ENCODE measurements at places on chromosomes 3 and 15.

DNA sequence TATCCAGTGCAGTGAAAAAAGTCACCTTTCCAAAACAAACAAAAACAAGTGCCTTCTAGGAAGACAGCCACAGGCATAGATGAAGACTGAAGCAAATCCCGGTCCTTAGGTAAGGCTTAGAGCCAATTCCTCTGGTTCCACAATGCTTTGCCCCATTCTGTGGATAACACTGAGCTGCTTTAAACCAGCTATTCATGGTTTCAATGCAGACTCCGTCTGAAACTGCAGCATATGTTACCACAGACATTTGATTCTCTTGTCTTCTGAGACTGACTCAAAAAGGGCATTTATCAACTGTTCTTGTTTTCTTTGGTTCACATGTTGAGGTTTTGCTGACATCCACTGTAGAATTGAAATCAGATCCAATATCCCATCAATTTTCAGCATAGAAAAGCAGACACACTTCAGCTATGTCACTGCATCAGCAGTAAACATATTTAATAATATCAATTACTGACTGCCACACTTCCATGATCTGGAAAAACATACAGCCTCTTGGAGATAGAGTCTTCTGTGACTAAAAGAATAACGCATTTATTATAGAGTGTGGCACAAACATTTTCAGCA is 659.3 kb downstream of the ROBO2 start:
- no peak for DNase-seq

GRCh38 chr15:41730543-41730942 is 43.7 kb upstream of the MAPKBP1 start:
- no peak for DNase-seq

GRCh38 chr15:30954674-30955073 is 36.8 kb downstream of the MTMR10 start:
- DNase-seq: no peak

GRCh38 chr3:23810343-23811184 is 4.8 kb downstream of the UBE2E1 start:
- peak; percentile 32 for DNase-seq

GRCh38 chr15:99412626-99413025 is 153.2 kb upstream of the MEF2A start:
- DNase-seq: no peak

GRCh38 chr3:188855675-188856074 is 316.1 kb upstream of the TPRG1 start:
- DNase-seq: no peak

GRCh38 chr3:171811913-171812335 is 1.6 kb upstream of the PLD1 start:
- DNase-seq: no peak

DNA sequence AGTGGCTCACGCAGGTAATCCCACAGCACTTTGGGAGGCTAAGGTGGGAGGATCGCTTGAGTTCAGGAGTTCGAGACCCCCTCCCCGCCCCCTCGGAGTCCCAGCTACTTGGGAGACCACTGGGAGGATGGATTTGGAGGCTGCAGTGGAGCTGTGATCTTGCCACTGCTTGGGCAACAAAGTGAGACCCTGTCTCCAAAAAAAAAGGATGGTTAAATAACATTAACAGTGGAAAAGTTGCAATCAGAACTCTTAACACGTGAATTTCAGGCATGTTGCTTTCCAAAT is 1.4 kb upstream of the TMEM87A start:
- DNase-seq: no peak

DNA sequence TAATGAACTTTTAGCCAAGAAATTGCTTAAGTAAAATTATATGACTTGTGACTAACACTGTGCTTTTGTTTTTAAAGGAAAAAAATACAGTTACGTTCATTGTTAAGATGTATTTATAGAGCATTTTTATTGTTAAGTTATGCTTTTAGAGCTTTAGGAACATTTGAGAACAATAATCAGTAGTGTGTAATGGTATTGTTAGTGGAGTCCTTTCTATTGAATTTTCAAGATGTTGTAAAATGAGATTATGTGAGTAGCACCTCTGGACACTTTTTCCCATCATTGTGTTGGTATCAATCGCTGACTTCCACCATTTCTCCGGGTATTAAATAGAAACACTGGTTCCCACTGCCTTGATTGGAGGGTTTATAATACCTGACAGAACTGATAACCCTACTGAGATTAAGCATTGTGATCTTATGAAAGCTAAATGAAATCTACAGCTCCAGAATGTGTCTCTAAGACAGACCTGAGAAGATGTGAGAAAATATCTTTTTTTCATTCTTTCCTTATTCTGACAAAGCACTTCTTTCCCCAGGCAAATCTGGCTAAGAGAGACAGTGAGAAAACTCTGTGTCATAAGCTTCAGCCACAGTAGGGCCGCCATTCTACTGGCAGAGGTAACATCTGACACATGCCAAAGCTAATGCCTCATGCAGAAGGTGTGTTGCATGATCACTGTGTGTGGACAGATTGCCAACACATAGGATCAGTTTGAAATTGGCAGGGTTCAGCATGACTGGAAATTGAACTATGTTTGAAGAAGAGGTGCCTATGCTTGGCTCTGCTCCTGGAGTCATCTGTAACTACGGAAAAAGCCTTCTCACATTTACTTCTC is 610.8 kb downstream of the MECOM start:
- DNase-seq: no peak

DNA sequence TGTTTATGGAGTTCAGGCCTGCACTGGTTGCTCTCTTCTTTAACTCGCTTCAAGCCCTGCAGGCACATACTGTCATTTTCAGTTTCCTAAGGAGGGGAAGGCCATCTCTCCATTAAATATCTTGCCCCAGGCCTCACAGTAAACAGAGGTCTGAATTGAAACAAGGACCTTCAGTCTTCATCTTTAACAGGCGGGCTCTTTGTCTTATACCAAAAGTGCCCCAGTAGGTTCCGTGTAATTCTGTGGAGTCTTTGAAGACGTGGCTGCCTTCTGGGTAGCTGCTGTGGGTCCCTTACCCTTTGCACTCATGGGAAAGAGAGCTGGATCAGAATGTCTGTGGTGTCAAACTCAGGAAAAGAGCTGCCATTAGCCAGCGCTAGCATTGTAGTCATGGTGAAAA is 161.2 kb downstream of the APBA2 start:
- DNase-seq: no peak

DNA sequence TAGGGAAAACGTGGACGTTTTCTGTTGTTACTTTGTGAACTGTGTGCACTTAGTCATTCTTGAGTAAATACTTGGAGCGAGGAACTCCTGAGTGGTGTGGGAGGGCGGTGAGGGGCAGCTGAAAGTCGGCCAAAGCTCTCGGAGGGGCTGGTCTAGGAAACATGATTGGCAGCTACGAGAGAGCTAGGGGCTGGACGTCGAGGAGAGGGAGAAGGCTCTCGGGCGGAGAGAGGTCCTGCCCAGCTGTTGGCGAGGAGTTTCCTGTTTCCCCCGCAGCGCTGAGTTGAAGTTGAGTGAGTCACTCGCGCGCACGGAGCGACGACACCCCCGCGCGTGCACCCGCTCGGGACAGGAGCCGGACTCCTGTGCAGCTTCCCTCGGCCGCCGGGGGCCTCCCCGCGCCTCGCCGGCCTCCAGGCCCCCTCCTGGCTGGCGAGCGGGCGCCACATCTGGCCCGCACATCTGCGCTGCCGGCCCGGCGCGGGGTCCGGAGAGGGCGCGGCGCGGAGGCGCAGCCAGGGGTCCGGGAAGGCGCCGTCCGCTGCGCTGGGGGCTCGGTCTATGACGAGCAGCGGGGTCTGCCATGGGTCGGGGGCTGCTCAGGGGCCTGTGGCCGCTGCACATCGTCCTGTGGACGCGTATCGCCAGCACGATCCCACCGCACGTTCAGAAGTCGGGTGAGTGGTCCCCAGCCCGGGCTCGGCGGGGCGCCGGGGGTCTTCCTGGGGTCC is at the start of gene TGFBR2:
TSS of gene TGFBR2 (plus strand) at position 301 of the 731 bp plus-strand sequence. CDS start at position 584, 283 bp downstream.
- peak; percentile 70 for DNase-seq

DNA sequence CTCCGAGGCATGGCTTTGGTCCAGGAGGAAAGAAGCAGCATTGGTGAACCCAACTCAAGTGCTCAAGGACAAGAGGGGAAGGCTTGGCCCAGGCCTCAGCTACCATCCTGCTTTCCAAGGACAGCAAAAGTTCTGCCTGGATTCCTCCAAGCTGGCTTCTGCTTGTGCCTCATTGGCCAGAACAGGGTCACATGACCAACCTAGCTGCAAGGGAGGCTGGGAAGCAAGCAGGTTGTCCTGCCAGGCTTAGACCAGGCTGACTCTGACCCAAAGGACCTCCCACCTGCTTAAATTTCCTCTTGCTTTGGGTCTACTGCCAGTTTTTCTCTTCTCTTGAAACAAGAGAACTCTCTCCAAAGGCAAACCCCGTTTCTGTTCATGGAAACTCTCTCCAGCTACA is 70.7 kb downstream of the RPN1 start:
- no peak for DNase-seq

GRCh38 chr15:48802867-48803266 is 8.0 kb downstream of the CEP152 start:
- DNase-seq: no peak

GRCh38 chr3:187873843-187874242 is 128.6 kb upstream of the BCL6 start:
- DNase-seq: no peak

DNA sequence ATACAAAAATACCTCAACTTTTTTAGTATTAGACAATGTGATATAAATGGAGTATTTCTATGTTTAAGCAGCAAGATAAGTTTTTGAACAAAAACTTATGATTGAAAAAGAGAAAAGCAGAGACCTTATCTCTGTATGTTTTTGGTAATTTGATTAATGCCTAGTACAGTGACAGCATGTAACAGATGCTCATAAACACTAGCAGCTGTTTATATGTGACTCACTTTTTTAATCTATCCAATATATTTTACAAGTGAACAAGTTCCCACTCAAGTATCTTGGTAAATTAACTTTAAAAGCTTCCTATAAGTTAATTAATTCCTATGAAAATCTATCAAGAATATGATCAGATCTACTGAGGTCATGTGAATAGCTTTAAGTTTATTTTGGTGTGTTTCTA is 55.1 kb downstream of the NGLY1 start:
- no peak for DNase-seq

DNA sequence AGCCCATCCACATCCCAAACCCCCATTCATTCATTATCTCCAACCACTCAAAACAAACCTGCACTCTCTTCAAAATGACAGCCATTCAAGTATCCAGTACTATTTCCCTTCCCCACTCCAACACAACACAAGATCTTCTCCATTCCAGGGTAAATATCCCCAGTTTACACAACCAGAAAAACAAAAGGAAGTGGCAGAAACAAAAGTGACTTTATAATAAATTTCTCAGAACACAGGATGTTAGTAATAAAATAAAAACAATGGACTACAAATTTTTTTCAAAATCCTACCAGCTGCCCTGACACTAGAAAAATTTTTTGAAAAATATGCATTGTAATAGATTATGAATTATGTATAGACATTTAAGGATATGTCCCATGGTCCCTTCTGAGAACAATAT is 14.2 kb downstream of the CPA3 start:
- no peak for DNase-seq

GRCh38 chr15:67240235-67241131 is 14.0 kb downstream of the AAGAB start:
- DNase-seq: no peak

DNA sequence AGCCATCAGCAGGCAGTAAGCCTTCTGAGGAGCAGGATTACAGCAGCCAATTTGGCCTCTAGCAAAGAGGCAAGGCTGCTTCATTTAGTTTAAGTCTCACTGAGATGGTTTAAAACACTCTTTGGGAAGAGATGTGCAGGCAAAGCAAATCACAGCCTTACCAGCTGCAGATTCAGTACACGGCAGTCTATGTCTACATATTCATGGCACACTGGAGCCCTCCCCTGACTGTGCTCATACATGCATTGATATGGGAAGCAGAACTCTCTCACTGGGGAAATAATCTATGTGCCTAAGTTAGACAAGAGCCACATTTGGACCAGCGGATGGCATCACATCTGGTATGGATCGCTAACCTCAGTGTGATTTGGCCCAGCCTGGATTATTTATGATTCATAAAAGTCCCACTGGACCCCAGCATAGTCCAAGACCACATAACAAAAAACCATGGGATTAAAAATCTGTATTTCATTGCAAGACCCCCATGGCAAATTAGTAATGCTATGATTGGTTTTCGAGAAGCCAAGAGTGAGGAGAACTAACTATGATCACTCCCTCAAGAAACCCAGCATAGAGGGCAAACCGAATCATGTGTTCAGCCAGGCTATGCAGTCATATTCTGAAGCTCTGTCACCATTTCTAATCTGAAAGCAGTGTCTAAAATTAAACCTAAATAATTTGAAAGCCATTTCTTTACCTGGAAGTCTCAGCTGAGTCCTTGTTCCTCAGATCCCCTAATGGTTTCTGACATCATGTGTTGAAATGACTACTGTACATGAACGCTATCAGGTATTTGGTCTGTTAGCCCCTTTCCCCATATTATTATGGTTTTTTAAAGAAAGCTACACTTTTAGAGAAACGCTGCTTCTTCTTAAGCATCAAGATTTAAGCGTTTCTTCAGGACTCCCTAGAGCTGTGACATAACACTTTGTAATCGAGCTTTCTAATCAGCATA is 1.2 kb downstream of the PRICKLE2 start:
- no peak for DNase-seq

DNA sequence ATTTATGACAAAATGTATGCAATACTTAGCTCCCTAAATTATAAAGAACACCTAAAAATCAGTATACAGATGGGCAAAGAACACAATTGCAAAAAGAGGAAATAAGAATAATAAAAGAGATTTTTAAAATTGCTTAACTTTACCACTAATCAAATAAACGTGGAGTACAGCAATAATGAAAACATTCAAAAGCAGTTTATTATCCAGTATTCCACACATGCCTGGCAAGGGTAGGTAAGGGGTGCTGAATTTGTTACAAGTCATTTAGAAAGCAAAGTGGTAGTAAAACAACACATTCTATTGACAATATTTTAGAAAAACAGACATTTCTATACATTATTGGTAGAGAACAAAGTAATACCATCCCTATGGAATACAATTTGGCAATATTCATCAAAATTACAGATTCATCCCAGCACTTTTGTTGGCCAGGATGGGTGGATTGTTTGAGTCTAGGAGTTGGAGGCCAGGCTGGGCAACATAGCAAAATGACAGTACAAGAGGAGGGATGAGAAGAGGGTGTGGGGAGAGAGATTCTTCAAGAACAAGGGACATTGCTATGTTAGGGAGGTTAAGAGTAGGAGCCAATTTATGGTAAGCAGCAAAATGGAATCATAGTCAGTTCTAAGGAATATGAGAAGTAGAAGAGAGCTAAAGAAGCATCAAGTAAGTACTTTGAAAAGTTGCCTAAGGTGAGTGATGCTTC is 3.7 kb upstream of the ACKR4 start:
- DNase-seq: no peak

DNA sequence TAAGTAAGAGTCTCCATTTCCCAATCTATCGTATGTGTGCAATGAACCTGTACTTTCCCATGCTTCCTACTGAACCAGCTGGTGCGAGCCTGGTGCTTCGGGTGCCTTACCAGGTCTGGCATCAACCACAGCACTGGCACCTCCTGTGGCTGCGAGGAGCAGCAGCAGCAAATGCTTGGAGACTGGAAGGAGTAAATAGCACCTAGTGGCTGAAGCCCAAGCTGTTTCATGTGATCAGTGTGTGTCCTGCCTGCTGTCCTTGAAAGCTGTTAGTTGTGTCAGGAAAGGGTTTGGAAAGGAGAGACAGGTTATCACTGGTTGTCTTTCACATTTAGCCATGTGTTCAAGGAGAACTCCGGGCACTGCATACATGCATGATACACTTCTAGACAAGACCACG is 31.8 kb downstream of the PCOLCE2 start:
- no peak for DNase-seq
